ENCODE measurements at places on chromosomes 1 and 21. TPM values are rescaled to one million over a fixed set of nuclear protein-coding genes. Genes with fewer than 3 reads are reported as not detected.

GRCh38 chr21:17925000-17925610 lies 105.9 kb upstream of the C21orf91 start:
- no peak for DNase-seq

- no peak for DNase-seq
Measured at GRCh38 chr21:38208118-38208517, 48.7 kb upstream of the KCNJ15 start.

The OR2T11 gene
- polyA plus RNA-seq = not detected

The NBPF10 gene
- 0.30 TPM for polyA plus RNA-seq

The ERRFI1 gene
- polyA plus RNA-seq = 17.5 TPM

The LCE3A gene
- polyA plus RNA-seq = not detected

The LZIC gene
- polyA plus RNA-seq = 13.4 TPM
